ENCODE measurements at places on chromosomes 7 and 10. TPM values are rescaled to one million over a fixed set of nuclear protein-coding genes. Genes with fewer than 3 reads are reported as not detected.

DNA sequence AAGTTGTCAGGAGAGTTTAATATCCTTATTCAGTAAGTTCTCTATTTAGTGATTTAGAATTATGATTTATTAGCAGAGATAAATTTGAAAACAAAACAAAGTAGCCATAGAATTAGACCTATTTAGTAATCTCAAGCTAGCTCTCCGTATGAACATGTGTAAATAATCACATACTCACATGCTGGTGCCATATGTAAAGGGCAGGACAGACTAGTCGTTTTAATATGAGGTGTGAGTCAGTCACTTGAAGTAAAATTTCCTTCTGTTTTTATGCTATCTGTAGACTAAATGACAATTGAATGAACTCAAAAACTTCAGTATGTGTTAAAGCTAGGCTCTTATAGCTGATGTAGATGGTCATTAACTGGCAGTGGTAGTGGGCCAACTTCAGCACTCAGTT lies 67.1 kb downstream of the WAC start:
- DNase-seq = no peak

DNA sequence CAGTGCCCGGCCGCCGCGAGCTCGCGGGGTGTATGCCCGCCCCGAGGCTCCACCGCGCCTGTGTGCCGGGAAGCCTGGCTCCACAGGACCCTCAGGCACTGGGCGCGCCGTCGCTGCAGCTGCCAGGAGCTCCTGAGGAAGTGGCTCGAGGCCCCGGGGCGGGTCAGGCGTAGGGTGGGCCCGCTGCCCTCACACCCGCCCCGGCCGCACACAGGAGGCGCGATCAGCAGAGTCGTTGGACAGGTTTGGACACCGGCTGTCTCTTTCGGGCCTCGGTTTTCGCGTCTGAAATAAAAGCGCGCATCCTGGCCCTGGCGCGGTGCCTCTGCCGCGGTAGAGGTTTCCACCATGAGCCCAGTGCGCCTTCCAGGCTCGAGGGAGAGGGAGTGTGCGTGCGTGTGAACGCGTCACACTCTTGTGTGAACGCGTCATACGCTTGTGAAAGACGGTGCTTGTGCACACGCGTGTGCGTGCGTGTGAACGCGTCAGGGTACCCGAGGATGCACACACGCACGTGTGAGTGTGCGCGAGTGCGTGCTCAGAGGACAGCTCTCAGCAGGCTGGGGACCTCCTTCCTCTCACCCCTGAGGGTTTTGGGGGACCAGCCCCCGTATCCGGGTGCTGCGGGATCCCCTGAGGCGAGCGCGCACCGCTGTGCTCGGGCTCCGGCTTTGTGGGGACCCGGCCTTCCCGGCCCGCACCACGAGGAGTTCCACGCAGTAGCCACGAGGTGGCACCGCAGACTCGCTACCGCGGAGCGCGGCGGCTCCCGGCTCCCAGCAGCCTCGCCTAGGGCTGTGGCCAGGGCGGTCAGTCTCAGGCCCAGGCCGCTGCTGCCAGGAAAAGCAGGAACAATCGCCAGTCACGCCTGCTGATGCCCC lies 83.8 kb downstream of the BMS1 start:
- peak; percentile 59 for DNase-seq

DNA sequence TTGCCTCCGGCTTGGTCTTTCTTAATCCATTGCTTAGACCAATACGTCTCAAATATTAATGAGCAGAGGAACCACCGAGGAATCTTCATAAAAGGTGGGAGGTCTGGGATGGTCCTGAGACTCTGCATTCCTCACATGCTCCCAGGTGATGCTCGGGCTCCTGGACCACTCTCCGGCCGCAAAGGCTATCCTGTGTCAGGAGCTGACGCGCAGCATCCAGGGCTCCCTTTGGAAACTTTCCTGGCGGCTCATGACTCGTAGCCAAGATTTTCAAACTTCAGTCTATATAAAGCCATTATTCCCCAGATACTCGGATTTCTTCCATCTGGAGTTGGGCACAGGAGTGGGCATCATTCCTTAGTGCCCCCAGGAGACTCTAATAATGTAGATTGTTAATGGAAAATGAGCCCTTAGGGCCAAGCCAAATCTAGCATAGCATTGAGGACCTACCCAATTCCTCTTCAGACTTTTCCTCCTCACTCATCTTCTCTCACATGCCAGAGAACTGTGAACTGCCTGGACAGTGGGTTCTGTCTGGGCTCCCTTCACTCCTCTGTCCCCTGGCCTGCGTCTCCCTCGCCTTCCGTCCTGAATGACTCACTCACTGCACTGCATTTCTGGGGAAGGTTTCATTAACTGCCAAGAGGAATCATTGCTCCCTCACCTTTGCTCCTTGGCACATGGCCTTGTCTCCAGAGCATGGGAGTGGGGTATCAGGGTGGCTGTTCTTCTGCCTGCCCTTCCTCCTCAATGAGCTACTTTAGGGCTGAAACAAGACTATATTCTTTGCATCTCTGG lies 89.3 kb downstream of the MKI67 start:
- DNase-seq = peak; percentile 37

DNA sequence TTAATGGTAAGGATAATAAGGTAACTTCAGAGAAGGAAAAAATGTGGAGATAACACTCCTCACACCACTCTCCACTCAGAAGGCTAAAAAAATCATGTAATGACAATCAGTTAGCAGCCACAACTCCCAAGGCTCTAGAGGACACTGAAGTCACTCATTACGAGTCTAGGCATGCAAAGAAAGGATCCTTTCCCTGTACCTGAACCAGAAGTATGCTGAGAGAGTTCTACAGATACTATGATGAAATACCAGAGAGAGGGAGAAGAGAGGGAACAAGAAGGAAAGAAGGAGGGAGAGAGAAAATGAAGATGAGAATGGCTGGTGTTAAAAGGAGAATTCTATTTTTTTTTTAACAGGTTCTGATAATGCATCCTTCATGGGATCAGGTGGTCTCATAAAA lies 224.3 kb upstream of the PLXNA4 start:
- DNase-seq = no peak

DNA sequence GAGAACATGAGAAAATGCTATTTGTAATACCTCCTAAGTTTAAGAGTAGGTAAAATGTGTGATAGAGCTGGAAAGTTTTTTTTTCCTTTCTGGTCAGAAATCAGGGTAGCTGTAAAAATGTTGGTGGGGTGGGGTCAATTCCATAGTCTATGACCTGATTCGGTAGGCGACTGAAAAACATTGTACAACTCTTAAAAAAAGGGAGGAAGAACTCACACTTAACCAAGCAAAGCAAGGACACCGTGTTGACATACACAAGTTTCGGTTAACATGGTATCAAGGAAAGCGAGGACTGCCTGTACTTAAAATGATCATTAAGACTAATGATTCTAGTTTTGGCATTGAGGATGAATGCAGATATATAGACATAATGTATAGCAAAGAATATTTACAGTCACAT lies 1.8 kb upstream of the ZEB1 start:
- DNase-seq = no peak

GRCh38 chr10:113960617-113961181 lies 83.0 kb upstream of the ADRB1 start:
- peak; percentile 80 for DNase-seq

DNA sequence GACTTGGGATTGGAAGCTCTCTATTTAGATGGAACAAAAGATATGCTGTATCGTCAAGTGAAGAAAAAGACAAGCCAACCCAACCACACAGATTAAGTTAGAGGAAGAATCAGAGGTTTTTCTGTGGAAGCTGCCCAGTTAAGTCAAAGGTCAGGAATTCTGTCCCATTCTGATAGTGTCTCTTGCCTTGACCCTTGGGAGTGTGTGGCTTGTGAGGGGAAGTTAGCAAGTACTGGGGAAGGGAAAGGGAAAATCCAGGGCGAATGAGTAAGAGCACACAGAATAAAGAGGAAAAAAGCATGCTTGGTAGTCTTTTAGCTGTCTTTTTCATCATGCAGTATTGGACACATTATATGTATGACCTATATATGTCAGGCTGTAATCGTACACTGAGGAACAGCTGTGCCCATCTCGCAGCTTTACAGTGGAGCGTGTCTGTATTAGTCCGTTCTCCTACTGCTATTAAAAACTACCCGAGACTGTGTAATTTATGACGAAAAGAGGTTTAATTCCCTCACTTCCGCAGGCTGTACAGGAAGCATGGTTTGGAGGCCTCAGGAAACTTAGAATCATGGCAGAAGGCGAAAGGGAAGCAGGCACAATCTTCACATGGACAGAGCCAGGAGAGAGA lies 197.2 kb downstream of the GALNT17 start:
- no peak for DNase-seq

- DNase-seq = no peak
Measured at GRCh38 chr10:88288320-88289059, 294.6 kb downstream of the RNLS start.

DNA sequence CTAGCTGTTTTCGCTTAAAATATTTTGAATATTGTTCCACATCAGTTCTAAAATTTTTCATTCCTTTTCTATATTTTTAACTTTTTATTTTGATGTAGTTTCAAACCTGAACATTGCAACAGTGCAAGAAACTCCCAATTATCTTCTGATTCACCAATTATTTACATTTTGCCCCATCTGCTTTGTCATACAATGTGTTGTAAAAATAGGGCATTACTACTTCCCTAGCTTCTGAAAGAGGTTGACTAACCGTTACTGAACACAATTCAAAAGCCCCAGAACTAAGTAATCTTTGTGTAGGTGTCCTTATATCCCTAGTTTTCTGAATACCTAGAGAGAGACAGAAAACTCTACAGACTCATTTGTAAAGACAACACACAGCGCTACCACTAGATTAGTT lies 86.7 kb downstream of the AVL9 start:
- DNase-seq = no peak

DNA sequence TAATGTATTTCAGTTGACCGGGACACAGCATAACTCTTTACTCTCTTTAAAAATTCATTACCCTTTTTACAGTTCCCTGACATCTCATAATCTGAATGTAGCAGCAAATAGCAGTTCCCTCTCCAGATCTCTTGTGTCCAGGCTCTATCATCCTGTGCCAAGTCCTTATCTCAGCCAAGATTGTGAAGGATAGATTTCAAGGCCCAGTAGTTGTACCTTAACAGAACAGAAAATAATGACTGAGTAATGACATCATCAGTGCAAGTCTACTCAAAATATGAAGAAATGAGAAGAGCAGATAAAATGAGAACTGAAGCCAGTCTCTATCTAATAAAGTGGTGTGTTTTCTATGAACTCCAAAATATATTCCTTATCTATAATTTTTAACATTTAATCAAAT lies 92.6 kb downstream of the TFEC start:
- no peak for DNase-seq

DNA sequence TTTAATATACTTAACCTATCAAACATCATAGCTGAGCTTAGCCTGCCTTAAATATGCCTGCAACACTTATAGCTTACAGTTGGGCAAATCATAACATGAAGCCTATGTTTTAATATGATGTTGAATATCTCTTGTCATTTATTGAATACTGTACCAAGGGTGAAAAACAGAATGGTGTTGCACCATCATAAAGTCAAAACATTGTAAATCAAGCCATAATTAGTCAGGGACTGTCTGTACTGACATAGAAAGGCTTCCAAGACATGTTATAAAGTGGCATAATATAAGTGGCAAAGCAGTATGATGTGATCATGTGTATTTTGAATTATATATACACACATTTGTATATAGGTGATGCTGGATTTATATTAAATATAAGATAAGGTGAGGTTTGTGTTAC lies 140.0 kb downstream of the ZEB1 start:
- DNase-seq = no peak

DNA sequence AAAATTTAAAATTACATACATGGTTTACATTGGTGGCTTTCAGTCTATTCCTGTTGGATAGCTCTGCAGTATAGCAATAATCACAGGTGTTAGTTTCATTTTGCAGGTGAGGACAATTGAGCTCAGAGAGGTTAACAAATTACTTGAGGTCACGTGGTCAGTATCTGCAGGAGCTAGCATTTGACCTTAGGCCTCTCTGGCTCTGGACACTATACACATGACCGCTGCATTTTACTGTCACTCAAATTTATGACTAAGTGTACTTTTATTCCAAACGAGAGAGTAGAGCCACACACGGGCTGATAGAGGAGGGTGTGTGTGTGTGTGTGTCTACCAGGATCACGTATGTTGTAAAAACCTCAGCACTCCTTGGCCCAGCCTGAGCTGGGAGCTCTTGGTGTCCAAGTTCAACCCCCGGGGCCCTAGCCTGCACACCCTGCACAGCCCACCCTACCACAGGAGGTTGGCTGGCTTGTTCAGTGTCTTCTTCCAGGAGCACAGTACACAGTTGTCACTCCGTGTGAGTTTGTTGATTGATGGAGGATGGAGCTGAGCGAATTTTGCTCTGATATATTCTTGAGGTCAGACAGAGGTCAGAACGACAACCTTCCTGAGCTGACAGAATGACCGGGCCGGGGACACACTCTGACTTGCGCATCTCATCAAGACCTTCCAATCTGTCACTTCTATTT lies 272.7 kb downstream of the GFRA1 start:
- no peak for DNase-seq

GRCh38 chr10:121668314-121669027 lies 70.2 kb upstream of the FGFR2 start:
- DNase-seq = peak; percentile 64

DNA sequence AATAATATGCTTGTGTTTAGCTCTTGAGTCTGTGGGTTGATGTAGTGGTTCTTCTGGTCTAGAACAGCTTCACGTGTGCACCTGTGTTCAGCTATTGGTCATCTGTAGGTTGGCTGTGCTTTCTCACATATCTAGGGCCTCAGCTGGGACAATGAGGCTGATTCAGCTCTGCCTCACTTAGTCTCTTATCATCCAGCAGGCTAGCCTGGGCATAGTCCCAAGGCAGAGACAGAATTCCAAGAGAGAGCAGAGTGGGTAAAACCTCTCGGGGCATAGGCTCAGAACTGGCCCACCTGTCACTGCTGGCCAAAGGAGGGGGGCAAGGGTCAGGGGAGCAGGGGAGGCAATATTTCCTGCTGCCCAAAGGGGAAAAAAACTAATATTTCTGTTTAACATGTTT lies 32.0 kb upstream of the MXI1 start:
- DNase-seq = peak; percentile 5

- DNase-seq = no peak
Measured at GRCh38 chr7:122893486-122893885, 7.2 kb upstream of the CADPS2 start.

HOXA1 gene
- 2.4 TPM for total RNA-seq

SP4 gene
- 5.2 TPM for total RNA-seq

IRF5 gene
- total RNA-seq = 8.5 TPM

SLC39A12 gene
- total RNA-seq = 0.08 TPM

HYAL4 gene
- total RNA-seq = not detected

TMEM184A gene
- total RNA-seq = 58.3 TPM

GRM8 gene
- total RNA-seq = 5.1 TPM

RGR gene
- total RNA-seq = 0.39 TPM

TMEM243 gene
- total RNA-seq = 17.2 TPM
